ENCODE measurements at places on chromosomes 1 and 21.

- DNase-seq = no peak
Observed at GRCh38 chr21:26041431-26042180, 129.0 kb downstream of the APP start.

GRCh38 chr1:93095804-93096585 is 16.9 kb downstream of the MTF2 start:
- DNase-seq = no peak

DNA sequence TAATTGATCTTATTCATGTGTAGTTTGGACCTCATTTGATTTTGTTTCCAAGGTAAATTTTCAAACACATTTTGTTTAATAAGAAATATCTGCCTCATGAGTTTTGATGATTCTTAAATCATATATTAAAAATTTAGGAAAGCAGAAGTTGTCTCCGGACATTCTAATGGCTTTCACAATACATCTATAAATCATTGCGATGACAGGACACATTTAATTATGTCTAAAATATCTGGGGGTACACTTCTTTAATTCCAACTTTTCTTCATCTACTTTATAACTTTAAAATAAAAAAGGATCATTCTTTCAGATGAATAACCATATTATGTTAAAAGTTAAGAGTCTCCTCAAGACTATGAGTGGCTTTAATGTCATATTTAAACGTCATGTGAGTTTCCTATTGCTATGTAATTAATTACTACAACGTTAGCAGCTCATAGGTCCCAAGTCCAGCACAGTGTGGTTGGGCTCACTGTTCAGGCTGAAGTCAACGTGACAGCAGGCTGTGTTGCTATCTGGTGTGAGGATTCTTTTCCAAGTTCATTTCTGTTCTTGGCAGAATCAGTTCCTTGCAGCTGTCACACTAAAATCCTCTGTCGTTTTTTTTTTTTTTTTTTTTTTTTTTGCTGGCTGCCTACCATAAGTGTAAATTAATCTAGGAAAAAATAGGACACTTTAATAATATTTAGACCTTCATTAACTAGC is 893.5 kb downstream of the LTN1 start:
- DNase-seq = no peak

- DNase-seq = no peak
Observed at GRCh38 chr1:105023719-105024118, 1274.0 kb downstream of the AMY1C start.

GRCh38 chr1:151840421-151840820 is 801 bp upstream of the C2CD4D start:
- DNase-seq = no peak

GRCh38 chr1:166843322-166843721 is 4.0 kb downstream of the POGK start:
- DNase-seq = no peak
